CD4-positive, alpha-beta T cell (primary cell): ENCODE measurements at places on chromosomes 7 and 10. TPM values are rescaled to one million over a fixed set of nuclear protein-coding genes. Genes with fewer than 3 reads are reported as not detected.

FGFBP3 gene
- 1.5 TPM for total RNA-seq

GRCh38 chr10:78196964-78197363, 163.3 kb downstream of the RPS24 start:
- no peak for DNase-seq

TMEM72 gene
- total RNA-seq: not detected

DNA sequence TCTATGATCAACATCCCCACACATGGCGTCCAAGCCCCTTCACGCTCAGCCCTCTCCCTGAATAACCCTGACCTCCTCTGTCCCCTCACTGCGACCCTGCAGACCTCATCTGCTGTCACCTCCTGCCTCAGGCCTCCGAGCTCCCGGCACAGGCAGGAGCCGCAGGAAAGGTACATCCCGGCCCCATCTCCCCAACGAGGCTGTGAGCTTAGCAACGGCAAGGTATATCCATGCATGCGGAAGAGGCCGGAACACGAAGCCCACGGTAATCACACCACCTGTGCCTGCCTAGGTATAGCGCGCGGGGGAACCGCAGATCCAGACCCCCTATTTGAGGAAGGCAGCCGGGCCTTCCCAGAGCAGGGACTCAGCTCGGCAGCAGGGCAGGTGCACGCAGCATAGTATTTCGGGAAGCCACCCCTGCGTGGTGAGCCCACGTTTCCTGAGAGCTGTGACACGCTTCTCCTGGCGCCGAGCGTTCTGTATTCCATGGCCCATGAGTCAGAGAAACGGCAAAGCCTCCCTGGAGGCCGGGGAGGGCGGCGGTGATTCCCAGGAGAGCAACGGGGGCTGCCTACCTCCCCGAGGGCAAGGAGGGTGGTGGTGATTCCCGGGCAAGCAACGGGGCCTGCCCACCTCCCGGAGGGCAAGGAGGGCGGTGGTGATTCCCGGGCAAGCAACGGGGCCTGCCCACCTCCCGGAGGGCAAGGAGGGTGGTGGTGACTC, 50.1 kb upstream of the DNAAF5 start:
- DNase-seq: no peak

- DNase-seq: no peak
Measured at GRCh38 chr10:58311026-58311425, 23.8 kb upstream of the UBE2D1 start.

CPN1 gene
- not detected for total RNA-seq

CYP26C1 gene
- total RNA-seq: 0.14 TPM

DNA sequence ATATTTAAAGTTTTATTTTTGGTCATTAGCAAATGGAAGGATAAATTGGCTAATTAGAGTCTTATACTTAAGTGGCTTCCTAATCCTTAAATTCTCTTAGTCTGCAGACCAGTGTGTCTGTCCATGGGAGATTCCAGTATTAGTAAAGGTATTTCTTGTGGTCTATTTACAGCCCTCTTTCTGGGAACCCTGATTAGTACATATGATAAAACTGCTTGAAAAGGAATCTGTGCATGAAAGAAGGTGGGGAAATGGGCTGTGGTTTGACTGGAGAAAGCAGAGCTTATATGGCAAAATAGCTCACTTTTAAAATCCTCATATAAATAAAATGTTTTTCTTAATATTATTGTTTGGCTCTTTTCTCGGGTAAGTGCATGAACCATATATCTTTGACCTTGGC, 124.5 kb upstream of the RHOBTB1 start:
- DNase-seq: no peak

DNA sequence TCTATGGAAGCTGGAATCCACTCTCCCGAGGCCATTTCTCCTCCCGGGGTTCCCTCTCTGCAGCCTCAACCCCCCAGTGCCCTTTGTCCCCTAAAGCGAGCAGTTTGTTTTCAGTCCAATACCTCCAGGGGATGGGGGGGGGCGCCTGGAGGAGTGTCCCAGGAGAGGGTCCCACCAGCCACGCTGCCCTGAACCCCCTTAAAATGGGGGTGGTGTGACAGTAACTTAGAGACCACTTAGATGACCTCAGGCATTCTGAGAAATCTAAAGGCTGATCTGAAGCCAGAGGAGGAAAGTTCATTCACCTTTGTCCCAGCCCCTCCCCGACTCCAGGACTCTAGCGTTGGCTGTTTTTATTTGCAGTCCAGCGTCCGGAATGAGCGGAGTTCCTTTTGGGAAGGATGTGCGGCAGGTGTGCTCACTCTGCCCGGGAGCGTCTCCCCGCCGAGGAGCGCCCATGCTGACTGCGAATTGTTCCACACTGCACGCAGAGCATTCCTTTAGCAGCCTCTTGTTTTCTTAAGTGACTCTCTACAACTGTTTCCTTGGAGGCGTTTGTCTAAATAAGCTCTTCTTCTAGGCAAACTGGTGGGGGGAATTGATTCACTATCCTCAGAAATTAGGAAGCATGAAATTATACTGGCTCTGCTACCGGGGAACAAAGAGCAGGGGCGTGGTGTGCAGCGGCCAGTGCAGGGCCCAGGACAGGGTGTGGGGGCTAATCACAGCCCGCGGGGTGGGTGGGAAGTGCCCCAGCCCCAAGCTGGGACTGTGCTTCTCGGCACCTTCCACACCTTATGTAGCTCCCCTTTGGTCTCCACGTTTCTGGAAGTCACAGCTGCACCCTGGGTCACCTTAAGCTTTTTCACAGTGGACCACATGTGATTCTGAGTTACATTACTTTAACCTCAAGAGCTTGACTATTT, 46.3 kb downstream of the SYPL1 start:
- DNase-seq: no peak

- DNase-seq: no peak
Measured at GRCh38 chr10:11609492-11610093, 1.9 kb downstream of the USP6NL start.
